Hematopoietic multipotent progenitor cell treated with erythropoietin and hydrocortisone succinate and interleukin-3 and kit ligand, for 6 days (in vitro differentiated cells): ENCODE measurements at places on chromosomes 2 and 18.

DNA sequence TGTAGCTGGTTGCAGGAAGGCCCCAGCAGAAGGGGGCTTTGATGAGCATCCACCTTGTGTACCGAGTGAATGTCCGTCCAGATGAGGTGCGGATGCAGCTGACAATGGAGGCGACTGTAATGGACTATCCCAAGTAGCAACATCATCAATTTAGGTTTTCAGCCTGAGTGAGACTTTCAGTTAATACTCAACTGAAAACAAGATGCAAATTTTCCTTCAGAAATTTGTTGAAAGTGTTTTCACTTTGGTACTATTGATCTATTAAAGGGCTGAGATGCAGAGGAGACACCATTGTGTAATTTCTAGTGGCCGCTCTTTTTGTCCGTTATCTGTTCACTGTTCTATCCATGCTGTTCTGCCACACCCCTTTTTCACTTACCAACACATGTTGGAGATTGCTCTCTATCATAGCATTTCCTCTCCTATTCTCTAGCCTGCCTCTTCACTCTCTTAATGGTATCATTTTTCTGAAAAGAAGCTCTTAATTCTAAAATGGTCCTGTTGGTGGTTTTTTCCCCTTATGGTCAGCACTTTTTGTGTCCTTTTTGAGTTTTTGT is 12.0 kb upstream of the CASP8 start:
- peak; percentile 89 for DNase-seq

DNA sequence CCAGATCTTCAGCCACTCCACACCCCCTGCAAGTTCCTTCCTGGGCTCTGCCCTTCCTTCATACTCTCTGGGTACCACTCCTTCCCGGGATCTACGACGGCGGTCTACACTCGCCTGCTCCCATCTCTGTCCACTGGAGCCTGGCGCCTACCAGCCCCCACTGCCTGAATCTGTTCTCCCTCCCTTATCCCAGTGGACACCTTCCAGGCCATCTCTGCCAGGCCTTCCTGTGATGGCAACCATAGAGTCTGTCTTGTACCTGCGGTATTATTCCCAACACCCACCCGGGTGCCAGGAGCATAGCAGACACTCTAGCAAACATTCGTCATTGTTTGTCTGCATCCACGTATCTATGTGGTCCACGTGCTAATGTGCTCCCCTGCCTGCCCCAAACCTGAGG is 140.9 kb downstream of the ZFP36L2 start:
- no peak for DNase-seq

DNA sequence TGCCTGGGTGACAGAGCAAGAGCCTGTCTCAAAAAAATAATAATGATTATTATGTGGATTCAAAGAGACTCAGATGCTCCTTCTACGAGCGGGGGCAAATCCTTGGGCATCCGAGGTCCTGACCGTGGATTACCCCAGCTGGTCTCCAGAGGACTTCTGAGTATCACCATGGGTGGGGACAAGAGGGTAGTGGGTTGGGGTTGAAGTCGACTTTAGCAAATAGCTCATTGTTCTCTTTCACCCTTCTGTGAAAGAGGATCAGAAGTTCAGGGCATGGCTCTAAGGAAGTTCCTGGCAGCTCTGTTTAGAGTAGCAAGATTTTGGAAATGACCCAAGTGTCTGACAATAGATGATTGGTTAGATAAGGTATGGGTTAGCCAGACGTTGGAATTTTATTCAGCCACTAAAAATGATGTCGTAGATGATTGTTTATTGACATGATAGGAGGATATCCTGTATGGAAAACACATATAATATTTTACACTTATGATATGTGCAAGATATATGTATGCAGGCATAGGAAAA is 59.0 kb upstream of the SPRED2 start:
- DNase-seq = no peak

DNA sequence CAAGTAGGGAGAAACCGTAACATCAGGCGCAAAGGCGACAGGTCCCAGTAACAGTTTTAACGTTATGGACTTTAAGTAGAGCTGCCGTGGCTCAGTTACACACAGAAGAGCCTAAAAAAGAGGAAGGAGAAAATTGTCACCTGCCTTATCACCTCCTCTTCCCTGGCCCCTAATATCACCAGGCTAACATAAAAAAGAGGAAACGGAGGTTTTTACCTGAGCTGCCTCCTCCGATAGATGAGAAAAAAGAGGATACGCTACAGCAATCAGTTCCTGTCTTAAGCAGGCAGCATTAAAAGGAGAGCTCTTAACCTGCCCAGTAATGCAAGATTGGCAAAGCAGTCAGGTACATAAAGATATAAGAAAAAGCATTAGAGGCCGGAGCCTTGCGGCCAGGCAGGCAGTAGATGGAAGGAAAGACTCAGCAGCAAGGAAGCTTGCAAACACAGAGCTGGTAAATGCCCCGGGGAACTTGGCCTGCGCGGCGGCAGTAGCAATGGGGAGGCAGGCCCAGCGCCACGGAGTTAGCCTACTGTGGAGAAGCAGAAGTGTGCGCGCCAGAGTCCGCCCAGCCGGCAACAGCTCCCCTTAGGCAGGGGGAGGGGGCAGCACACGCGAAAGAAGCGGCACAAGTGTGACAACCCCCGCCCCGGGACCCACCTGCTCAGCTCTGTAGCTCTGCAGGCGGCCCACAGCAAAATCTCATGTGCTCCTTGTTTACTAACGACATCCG is 116.3 kb upstream of the SCN7A start:
- DNase-seq = peak; percentile 47

DNA sequence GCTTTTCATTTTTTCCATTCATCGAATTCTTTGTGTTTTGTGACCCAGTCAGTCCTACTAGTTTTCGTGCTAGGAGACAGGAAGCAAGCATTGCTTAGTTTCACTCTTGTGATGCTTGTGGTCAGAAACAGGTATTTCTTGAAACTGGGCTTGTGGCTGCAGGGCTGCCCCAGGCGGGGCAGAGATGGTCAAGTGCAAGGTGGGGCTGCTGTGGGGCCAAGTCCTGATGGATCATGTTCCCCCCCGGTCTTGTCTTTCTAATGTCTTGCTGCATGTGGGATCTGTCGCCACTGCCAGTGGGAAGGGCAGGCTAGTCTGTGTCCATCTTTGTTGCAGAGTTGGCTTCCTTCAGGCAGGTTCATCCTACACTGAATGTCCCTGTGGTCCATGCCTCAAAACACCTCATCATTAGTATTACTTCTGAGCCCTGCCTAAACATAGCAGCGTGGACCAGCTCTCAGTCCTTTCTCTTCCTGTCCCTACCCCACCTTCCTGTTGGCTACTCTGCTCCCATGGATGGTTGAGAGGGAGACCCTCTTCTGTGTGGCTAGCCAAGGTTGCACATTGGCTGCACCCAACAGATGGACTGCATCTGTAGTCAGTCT is 38.7 kb downstream of the INPP4A start:
- no peak for DNase-seq

- DNase-seq = no peak
Observed at GRCh38 chr18:79365701-79366100, 30.0 kb upstream of the NFATC1 start.

DNA sequence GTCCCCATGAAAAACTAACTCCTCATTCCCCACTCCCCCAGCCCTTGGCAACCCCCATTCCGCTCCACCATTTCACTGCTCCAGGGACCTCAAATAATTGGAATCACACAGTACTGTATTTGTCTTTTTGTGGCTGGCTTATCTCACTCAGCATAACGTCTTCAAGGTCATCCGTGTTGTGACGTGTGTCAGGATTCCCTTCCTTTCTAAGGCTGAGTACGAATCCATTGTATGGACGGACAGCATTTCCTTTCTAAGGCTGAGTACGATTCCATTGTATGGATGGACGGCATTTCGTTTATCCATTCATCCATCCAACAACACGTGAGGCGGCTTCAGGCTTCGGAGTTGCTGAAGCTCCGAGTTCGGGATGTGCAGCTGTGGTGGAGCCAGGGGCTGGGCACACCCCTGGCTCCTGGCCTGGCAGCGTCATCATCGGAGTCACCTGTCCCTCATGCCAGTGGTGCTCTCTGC is 1.2 kb upstream of the ASB1 start:
- DNase-seq = no peak

GRCh38 chr2:173370198-173370597 is 15.5 kb downstream of the CDCA7 start:
- DNase-seq = no peak

DNA sequence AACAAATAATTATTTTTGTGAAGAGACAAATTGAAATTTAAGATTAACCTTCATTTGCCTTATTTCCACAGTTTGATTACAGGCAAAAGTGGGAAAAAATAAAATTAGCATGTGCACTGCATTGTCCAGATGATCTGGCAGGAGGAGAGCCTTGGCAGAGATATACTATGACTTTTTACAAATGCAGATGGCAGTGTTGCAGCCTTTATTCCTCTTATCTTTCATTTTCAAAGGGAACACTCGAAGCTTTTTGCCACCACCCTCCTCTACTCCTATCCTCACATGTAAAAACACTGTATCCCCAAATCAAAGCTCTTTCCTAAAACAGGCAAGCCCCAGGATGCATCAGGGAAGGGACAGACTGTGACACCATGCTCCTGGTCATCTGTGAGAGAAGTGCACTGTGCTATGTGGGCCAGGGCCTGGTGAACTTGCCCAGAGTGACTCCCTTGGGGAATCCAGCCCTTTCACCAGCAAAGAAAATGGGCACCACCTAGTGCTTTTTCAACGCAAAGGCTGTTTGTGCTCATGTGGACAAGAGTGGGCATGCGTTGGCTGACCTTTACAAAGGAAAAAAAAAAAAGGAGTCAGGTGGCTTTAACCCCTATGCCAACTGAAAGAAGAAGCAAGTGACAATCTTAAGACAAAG is 74.7 kb upstream of the ETAA1 start:
- DNase-seq = peak; percentile 13

DNA sequence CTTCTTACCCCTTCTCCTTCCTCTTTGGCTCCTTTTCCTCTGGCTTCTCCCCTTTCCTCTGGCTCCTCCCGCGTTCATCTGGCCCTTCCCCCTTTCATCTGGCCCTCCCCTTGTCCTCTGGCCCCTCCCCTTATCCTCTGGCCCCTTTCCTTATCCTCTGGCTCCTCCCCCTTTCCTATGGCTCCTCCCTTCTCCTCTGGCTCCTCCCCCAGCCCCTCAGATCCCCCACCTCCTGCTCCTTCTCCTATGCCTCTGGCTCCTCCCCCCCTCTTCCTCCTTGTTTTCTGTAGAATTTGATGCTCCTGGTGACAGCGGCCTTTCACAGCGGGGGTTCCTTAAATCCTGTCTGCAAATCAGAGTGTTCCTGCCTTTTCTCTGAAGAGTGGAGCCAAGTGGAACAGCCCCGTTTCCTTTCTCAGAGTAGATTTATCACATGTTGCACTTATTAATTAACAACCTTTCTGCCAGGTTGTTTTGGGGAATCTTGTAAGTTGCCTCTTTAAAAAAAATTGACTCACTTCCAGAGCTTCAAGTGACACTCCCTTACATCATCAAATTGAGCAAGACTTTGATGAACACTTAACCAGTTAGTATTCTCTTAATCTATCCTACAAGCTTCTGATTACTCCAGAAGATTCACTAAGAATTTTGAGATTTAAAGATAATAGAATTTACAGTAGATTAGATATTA is 27.9 kb downstream of the FABP1 start:
- peak; percentile 13 for DNase-seq

GRCh38 chr2:219438453-219438852 is 3.8 kb downstream of the SPEG start:
- DNase-seq = no peak
